CD14-positive monocyte (primary cell): ENCODE measurements at places on chromosomes 6 and 20. TPM values are rescaled to one million over a fixed set of nuclear protein-coding genes. Genes with fewer than 3 reads are reported as not detected.
A peak's percentile ranks its signal among the peaks of the same experiment; 100 is the strongest.

GRCh38 chr6:87675004-87675681 lies 26.9 kb downstream of the AKIRIN2 start:
- DNase-seq: no peak
- H3K36me3 ChIP-seq: peaks cover 94% of the 10 kb centered on the region
- peaks cover 26% of the 10 kb centered on the region for H3K4me1 ChIP-seq
- H3K27ac ChIP-seq: no peak overlapping the region

GRCh38 chr6:90859056-90859455 lies 272.2 kb upstream of the MAP3K7 start:
- H3K4me3 ChIP-seq: no peak overlapping the region
- H3K27ac ChIP-seq: no peak overlapping the region
- no peaks in the 10 kb centered on the region for H3K4me1 ChIP-seq
- no peaks in the 10 kb centered on the region for H3K36me3 ChIP-seq
- no peak for DNase-seq

LY6G6D gene
- polyA plus RNA-seq: not detected

BHLHE23 gene
- not detected in 2 replicates for polyA plus RNA-seq

DNA sequence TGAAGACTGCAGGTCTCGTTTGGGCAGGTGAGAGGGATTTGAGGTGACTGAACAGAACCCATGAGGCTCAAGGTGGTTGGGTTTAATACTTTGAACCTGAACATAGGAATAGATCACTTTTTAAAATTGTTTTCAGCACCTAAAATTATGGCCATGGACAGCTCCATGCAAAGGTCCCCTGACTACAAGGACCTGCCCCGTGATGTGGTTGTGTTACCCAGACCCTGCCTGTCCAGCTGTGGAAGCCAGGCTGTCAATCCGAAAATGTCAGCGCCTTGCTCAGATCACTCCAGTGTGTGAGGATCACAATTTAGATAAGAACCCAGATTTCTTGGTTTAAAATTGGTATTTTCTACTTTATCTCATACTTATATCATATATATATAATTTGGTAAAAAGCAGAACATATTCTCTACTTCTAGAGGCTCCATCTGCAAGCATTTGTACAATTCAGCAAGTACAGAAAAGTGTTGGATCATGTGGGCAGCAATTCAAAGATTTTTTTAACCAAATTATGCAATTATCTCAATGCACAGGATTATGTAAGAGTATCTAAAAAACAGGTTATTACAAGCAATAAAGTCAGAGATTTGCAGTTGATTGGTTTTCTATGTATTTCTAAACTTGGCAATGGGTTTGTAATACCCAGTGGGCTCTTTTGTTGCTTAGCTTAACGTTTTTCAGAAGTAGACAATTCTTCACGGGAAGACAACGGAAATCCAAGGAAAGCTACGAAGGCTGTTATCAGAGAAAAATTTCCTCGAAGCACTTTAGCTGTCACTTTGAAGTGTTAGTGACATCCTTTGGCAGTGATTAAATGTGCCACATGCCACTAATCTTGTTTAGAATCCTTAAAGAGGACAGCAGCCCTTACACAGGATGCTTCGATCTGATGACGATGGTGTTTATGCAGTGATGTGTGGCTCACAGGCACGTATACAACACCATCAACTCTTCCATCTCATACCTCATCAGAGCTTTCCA lies 24.1 kb upstream of the RPS6KA2 start:
- no peak overlapping the region for H3K27ac ChIP-seq
- no peaks in the 10 kb centered on the region for H3K4me1 ChIP-seq
- no peak overlapping the region for H3K4me3 ChIP-seq
- H3K36me3 ChIP-seq: no peaks in the 10 kb centered on the region

GRCh38 chr20:56974499-56975250 lies 291.8 kb downstream of the BMP7 start:
- no peaks in the 10 kb centered on the region for H3K4me1 ChIP-seq
- no peak for DNase-seq
- H3K27ac ChIP-seq: no peak overlapping the region
- H3K27me3 ChIP-seq: peaks cover 7% of the 10 kb centered on the region
- H3K36me3 ChIP-seq: no peaks in the 10 kb centered on the region
- H3K4me3 ChIP-seq: no peak overlapping the region

- DNase-seq: no peak
- H3K27me3 ChIP-seq: no peaks in the 10 kb centered on the region
- peaks cover 62% of the 10 kb centered on the region for H3K4me1 ChIP-seq
- no peak overlapping the region for H3K27ac ChIP-seq
These were observed 28.4 kb upstream of the SIRPA start for GRCh38 chr20:1866834-1867233.

MOG gene
- polyA plus RNA-seq: not detected

DLK2 gene
- polyA plus RNA-seq: not detected

DNA sequence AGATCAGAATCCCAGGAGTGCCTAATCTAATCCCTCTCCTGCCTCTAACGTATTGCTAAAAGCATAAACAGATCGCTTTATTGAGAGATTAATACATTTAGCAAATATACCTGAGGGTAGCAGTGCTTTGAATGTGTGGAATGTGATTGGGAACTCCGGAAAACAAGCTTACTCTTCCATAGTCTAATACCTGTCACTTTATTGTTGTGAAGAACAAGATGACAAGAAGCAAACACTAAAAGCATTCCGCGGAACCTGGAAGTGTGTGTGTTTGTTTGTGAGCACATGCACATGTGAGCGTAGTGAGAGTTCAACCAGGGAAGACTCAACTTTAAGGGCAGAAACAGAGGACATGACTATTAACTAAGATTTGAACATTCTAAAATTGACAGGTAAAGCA lies 265.0 kb upstream of the GJE1 start:
- no peak overlapping the region for H3K27ac ChIP-seq
- no peaks in the 10 kb centered on the region for H3K36me3 ChIP-seq
- no peaks in the 10 kb centered on the region for H3K4me1 ChIP-seq
- no peak overlapping the region for H3K4me3 ChIP-seq

DNA sequence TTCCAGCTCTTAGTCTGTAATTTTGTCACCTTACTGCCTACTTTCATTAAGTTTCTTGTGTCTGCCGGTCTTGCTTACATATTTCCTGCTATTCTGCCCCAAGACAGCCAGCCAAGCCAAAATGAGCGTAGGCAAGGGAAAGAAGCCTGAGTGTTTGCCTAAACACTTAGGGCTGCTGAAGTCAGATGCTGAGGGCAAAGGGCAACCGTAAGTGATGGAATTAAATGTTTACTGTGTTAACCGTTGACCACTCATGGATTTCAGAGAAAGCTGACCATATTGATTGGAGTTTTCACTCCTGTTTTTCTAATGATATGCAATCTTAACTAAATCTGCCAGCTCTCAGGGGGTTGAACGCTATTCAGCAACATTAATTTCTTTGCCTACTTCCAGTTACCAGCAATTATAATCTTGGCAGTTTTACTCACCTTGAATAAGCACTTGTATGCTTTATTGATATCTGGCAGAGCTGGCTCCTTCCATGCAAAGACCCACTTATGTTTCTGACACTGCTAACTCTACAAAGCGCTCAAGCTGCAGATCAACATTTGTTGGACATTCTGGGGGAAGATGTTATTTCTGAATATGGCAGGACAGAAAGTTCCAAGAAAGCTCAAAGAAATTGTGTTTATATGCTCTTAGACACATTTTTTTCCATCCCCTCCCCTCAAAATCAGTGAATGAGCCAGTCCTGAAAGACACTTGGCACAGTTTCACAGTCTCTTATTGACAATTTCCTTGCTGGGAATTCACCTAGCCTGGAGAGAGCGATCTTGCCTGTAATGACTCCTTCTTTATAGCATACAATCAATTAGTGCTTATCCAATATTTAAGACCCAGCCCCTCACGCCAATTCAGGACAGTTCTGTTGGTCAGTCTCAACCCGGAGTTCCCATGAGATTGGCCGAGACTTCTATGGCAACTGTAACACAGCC lies 183.8 kb downstream of the PLCB1 start:
- DNase-seq: no peak
- H3K27me3 ChIP-seq: no peaks in the 10 kb centered on the region
- H3K4me1 ChIP-seq: peaks cover 24% of the 10 kb centered on the region
- no peaks in the 10 kb centered on the region for H3K36me3 ChIP-seq
- H3K4me3 ChIP-seq: no peak overlapping the region
- H3K27ac ChIP-seq: no peak overlapping the region

FAM209B gene
- 0.84 TPM for polyA plus RNA-seq

- H3K27ac ChIP-seq: peak overlapping the region; percentile 84
- no peak for DNase-seq
- H3K36me3 ChIP-seq: peaks cover 54% of the 10 kb centered on the region
- peaks cover 14% of the 10 kb centered on the region for H3K4me1 ChIP-seq
- H3K4me3 ChIP-seq: peak overlapping the region; percentile 20
These were observed 10.3 kb downstream of the MTO1 start for GRCh38 chr6:73471686-73472290.

DNA sequence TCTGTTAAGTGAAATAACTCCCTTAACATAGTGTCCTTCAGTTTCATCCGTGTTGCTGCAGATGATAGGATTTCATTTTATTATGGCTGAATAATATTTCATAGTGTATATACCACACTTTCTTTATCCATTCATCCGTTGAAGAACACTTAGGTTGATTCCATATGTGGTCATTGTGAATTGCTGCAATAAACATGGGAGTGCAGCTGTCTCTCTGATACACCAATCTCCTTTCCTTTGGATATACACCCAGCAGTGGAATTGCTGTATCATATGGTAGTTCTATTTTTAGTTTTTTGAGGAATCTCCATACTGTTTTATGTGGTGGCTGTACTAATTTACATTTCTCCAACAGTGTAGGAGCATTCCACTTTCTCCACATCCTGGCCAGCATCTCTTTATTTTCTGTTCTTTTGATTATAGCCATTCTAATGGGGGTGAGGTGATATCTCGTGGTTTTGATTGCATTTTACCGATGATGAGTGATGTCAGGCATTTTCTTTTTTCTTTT lies 193.2 kb downstream of the SLC16A10 start:
- H3K4me1 ChIP-seq: peaks cover 10% of the 10 kb centered on the region
- H3K4me3 ChIP-seq: no peak overlapping the region
- peaks cover 47% of the 10 kb centered on the region for H3K36me3 ChIP-seq
- H3K27me3 ChIP-seq: no peaks in the 10 kb centered on the region
- H3K27ac ChIP-seq: no peak overlapping the region

DNA sequence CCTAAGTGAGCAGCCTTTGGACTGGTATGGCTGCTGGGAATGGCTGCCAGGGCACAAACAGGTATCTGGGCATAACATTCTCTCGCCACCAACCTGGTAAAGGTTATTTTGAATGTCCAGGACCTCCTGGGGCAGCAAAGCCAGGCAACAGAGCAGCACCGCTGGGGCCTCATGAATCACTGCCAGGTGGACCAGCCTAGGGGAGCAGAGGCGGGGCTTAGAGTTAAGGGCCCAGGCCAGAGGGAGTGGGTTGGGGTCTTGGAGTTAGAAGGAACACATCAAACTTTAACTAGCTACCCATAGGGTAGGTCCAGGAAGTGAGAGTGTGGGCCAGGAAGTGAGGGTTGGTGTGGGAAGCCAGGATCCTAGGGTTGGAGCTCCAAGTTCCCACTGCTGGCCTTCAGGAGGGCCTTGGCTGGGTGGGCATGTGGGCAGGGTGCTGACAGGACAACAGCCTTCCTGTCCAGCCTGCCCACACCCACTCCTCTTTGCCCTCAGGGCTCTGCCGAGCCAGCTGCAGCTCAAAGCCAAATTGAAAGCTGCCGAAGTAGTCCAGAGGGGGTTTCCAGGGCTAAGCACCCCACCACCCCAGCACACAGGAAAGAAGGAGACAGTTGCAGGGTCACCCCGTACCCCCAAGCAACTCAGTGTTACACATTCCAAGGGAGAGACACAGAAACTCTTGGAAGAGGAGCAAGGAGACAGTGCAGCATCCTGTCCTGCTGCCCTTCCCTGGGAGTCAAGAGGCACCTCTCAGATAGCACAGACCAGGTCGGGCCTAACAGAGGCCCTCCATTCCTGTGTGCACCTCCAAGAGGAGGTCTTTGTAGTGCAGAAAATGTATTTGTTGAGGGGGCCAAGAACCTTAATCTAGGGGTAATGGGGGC lies 2.6 kb downstream of the NFKBIE start:
- H3K27ac ChIP-seq: peak overlapping the region; percentile 96
- no peaks in the 10 kb centered on the region for H3K27me3 ChIP-seq
- DNase-seq: peak; percentile 38
- peak overlapping the region; percentile 99 for H3K4me3 ChIP-seq
- peaks cover 67% of the 10 kb centered on the region for H3K4me1 ChIP-seq
- H3K36me3 ChIP-seq: peaks cover 48% of the 10 kb centered on the region

GRCh38 chr20:51353491-51353890 lies 189.0 kb downstream of the NFATC2 start:
- no peak for DNase-seq
- no peak overlapping the region for H3K27ac ChIP-seq
- no peaks in the 10 kb centered on the region for H3K27me3 ChIP-seq
- no peaks in the 10 kb centered on the region for H3K4me1 ChIP-seq

DNA sequence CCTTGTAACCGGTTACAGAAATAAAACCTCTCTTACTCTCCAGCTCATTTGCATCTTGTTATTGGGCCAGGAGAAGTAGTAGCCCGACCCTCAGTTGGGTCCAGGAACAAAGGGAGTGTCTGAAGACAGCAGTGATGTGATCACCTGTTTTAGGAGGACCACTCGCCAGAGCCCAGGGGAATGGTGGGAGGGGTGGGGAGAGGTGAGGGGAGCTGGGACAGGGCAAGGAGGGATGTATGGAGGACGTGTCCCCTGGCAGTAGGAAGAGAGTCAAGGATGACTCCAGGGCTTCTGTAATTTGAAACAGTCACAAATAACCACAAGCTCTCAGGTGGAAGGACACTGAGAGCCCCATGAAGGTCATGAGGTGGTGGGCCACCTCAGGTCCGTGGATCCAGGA lies 1.4 kb upstream of the PCMTD2 start:
- peaks cover 7% of the 10 kb centered on the region for H3K27me3 ChIP-seq
- no peaks in the 10 kb centered on the region for H3K36me3 ChIP-seq
- peaks cover 29% of the 10 kb centered on the region for H3K4me1 ChIP-seq
- DNase-seq: no peak
- no peak overlapping the region for H3K4me3 ChIP-seq
- no peak overlapping the region for H3K27ac ChIP-seq

KHDRBS2 gene
- 0.14 TPM for polyA plus RNA-seq

GRCh38 chr20:57871237-57871632 lies 161.4 kb upstream of the PMEPA1 start:
- no peaks in the 10 kb centered on the region for H3K27me3 ChIP-seq
- no peak for DNase-seq
- no peaks in the 10 kb centered on the region for H3K36me3 ChIP-seq
- H3K4me1 ChIP-seq: no peaks in the 10 kb centered on the region

GRCh38 chr20:35854713-35855348 lies 83.0 kb downstream of the PHF20 start:
- H3K4me3 ChIP-seq: no peak overlapping the region
- H3K27me3 ChIP-seq: no peaks in the 10 kb centered on the region
- no peak for DNase-seq
- H3K27ac ChIP-seq: no peak overlapping the region
- peaks cover 26% of the 10 kb centered on the region for H3K36me3 ChIP-seq

GRCh38 chr20:47927944-47928343 lies 142.7 kb upstream of the SULF2 start:
- H3K27ac ChIP-seq: no peak overlapping the region
- no peaks in the 10 kb centered on the region for H3K4me1 ChIP-seq
- H3K27me3 ChIP-seq: peaks cover 5% of the 10 kb centered on the region
- H3K4me3 ChIP-seq: no peak overlapping the region
- H3K36me3 ChIP-seq: no peaks in the 10 kb centered on the region

GRCh38 chr20:19408971-19409370 lies 196.5 kb downstream of the SLC24A3 start:
- H3K27ac ChIP-seq: no peak overlapping the region
- no peak for DNase-seq
- no peak overlapping the region for H3K4me3 ChIP-seq
- no peaks in the 10 kb centered on the region for H3K36me3 ChIP-seq
- no peaks in the 10 kb centered on the region for H3K27me3 ChIP-seq
- no peaks in the 10 kb centered on the region for H3K4me1 ChIP-seq

- H3K27me3 ChIP-seq: no peaks in the 10 kb centered on the region
- H3K4me3 ChIP-seq: no peak overlapping the region
- no peaks in the 10 kb centered on the region for H3K4me1 ChIP-seq
- peak; percentile 6 for DNase-seq
- H3K36me3 ChIP-seq: no peaks in the 10 kb centered on the region
These were observed 69.0 kb upstream of the PDE7B start for GRCh38 chr6:135782546-135782945.
